Activated CD8-positive, alpha-beta memory T cell treated with anti-CD3 and anti-CD28 coated beads for 1 hour (primary cell): ENCODE measurements at places on chromosomes 2 and 18.

- no peak for DNase-seq
These were observed 226.6 kb downstream of the MEIS1 start for GRCh38 chr2:66661253-66662173.

GRCh38 chr2:110748489-110748867 is 16.1 kb downstream of the ACOXL start:
- DNase-seq = no peak

DNA sequence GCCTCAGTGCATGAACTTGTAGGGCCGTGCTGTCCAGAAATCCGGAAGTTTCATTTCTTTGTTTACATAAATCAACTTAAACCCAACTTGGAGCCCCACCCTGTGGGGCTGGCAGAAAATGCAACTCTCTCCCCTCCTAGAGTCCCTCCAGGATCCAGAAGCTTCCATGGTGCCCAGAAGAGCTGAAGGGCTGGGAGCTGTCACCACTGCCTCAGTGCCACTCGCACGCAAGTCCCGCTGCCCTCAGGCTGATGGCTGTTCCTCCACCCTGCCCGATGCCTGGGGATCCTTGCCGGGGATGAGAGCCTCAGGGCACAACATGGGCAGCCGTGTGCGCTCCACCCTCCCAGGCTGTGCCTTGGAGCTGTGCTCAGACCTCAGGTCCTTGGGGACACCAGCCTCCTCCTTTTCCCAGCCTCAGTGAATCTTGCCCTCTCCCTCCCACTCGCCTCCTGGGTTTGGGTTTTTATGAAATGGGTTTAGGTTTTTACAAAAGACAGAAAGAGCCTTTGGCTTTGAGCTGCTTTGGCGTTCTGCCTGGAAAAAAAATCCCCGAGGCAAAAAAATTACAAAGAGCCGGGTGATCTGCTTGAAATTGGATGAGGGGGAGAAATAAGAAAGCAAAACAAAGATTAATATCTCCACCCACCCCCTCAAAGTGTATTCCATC is 155.2 kb downstream of the TWIST2 start:
- no peak for DNase-seq

- no peak for DNase-seq
These were observed 43.0 kb upstream of the COL5A2 start for GRCh38 chr2:189222468-189223105.

GRCh38 chr2:101699755-101700461 is 2.4 kb downstream of the MAP4K4 start:
- no peak for DNase-seq

GRCh38 chr2:7929281-7929680 is 752.6 kb upstream of the ID2 start:
- DNase-seq = no peak

DNA sequence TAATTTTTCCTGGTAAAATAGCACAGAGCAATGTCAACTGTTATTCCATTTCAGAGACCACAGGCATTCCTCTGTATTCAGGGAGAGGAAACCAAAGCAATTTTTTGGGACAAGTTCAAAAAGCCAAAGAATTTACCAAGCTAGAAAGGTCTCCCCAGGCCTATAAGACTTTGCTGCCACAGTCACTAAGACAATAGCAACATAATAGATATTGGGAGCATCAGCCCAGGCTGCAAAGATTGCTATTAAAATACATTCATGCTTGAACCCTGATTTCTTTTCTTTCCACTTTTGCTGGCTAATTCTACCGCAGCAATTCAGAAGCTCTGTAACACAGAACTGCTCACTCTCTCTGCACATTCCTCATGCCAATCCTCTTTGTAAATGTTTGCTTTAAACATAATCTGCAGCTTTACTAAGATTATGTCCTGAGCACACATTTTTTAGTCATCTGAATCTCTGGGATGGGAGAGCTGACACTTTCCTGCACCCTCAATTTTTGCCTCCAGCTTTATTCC is 76.3 kb downstream of the CLHC1 start:
- no peak for DNase-seq

- DNase-seq = no peak
These were observed 24.2 kb downstream of the GPC1 start for GRCh38 chr2:240459401-240460252.

DNA sequence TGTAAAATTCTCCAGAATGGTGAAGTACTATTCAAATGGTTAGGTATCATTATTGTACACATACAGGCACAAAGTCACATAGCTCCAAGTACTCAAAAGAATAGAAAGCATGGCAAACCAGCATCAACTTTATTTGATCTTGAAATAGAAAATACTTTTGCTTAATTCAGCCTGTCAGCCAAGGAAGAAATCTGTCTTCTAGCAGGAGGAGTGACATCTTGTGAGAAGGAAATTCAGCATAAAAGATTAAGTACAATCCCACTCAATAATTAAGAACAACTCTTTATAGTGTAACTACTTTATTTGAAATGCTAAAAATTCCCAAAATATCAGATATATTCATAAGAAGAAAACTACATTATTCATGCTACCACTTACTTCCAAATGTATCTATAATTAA is 15.8 kb downstream of the DNAJC27 start:
- DNase-seq = no peak

DNA sequence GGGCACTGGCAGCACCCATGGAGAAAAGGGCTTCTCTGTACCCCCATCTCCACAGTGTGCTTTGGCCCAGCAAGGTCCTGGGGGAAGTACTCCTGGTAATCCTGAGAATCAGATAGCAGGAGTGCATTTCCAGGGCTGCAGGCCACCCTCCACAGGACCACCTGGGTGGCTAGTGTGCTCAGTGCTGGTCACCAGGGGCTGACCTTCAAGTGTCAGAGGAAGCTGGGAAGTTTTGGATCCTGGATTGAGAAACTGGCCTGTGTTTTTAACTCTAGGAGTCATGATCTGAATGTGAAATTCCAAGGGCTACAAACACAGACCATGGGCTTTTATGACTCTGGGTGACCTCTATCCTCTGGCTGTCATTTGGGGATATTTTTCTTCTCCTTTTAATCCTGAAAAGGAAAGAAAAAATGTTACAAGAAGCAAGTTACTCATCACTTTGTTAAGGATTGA is 9.3 kb downstream of the RHOB start:
- DNase-seq = no peak

DNA sequence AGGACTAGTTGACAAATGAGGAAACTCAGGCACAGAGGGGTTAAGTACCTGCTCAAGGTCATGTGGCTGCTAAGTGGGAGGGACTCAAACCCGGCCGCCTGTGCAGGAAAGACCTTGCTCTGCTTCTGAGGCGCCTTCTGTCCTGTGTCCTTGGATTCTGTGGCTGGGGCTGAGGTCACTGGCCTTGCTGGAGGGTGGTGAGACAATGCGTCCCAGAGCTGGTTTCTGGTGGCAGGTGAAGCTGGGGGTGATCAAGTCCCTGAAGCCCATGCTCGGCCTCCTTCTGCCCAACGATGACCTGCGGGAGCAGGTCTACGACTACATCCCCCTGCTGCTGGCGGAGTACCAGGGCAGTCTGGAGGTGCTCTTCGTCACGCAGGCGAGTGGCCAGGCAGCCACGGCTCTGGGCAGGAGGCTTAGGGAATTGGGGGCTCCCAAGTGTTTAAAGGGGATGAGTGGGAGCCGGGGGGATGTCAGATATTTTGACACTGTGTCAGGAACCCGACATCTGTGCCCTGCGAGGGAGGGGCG is 16.1 kb downstream of the MROH2A start:
- DNase-seq = no peak

DNA sequence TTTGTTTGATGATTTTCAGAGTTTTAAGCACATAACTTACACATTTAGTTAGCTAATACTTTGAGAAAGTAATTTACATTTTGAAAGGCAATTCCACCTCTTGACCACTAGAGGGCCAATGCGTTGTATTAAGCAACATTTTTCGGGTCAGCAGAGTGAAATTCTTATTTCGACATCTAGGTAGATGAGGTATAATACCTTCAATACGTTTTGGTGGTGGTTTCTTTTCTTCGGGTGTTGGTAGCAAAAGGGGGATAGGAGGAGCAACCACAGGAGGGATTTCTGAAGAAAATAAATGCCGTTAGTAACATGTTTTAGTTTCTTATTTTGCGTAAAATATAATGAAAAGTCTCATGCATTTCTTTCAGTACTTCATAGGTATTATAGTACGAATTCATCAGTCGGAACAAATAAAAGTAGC is 106.3 kb downstream of the TTN start:
- no peak for DNase-seq

DNA sequence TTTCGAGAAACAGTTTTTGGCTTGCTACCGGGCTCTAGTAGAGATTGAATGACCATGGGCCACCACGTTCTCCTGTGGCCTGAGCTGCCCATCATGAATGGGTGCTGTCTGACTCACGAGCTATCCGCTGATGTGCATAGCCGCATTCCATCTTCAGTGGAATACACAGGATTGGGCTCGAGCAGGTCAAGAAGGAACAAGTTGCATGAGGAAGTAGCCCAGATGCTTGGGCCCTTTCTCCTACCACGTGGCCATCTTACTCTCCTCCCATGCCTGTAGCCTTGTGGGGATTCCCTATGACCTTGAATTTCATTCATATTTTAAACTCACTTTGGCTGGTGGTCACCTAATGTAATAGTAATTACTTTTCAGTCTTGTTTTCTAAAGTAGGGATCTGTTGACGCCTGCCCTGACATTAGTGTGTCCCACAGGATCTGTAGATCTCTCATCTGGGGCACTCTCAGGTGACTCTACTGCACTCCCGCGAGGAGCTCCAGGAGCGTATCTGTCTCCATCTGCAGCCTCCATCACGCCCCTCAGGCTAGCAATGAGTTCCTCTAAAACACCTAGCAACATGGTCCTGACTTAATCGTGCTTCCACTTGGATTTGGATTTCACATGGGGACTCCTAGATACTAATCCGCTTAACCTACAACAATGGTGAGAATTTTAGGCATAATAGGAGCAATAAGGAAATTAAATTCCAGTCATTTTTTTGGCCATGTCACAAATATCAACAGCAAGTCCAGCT is 67.8 kb downstream of the PSMG2 start:
- no peak for DNase-seq

DNA sequence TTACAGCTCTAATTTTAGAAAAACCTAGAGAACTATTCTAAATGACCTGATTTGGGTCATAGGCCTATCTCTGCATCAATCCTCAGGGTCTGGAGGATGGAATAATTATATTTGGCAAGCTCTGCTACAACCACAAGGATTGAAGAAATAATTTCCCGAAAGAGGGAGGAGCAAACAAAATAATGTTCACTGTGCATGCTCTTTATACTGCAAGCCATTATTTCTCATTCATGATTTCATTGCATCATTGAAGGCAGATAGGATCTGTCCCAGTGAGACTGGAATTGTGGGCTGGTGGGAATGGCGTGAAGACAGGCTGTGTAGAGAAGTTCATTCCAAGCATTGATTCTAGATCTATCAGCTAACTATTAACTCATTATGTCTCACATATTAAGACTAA is 12.7 kb upstream of the MAPRE2 start:
- DNase-seq = no peak

DNA sequence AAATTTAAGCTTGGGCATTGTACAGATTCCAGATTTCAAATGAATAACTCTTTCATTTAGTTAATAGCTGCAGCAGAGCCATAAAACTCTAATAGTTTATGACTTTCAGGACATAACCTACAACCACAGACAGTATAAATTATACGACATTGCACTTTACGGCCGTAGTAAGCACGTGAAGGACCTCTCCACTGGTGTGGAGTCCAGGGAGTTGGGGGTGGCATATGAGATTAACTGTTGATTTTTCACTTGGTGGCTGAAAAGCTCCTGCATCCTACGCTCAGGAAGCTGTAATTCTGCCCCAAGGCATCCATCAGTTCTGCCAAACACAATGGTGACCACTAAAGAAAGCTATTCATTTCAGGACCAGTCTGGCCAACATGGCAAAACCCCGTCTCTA is 376.2 kb downstream of the SOX11 start:
- no peak for DNase-seq

GRCh38 chr2:211453311-211453887 is 897.0 kb downstream of the CPS1 start:
- no peak for DNase-seq

DNA sequence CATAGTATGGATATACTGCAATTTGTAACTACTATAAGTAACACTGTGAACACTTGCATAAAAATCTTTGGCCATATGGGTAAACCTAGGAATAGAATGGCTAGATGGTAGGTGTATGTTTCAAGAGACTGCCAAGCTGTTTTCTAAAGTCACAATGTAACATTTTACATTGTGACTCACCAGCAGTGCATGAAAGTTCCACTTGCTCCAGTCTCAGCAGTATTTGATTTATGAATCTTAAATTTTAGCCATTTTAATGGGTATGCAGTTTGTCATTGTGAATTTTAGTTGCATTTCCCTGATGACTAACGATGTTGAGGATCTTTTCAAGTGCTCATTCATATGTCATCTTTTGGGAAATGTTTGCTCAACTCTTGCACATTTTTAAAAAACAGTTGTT is 86.1 kb downstream of the FARSB start:
- DNase-seq = no peak

DNA sequence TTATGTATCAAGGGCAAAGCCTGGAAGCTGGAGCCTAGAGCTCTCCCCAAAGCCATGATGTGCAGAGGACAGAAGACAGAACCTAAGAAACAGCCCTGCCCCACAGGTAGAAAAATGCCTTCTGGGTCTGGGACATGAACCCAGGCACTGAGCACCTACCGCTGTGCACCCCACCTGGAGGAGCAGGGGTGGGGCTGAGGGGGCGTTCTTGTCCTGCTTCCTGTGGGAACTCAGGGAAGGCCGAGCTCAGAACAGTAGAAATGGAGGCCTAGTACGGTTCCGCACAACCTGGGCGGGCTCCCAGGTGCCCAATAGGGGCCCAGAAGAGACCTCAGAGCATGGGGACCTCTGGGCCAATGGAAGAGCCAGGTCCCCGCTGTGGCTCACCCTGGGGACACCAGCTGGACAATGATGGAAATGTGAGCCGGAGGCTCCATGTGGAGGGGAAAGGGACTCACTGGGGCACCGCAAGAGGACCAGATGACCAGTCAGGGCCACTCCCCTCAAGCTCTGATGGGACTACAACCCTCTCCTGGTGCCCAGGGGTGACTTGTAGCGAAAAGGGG is 3.2 kb downstream of the CRACDL start:
- DNase-seq = no peak

DNA sequence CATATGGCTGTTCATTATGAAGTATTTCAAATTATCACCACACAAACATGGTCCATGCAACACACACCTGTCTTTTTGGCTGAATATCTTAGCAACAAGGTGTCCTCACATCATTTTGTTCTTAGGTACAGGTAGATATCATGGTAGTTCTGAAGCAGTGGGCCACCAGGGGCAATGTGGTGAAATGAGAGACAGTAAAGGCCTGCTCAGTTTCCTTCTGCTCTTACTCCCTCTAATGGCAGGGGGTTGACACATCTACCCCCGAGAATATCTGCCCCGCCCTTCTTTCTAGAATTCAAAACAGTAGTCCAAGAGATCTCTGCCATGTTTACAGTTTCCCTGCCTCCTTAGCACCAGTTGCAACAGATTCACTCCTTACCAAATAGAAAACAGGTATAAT is 147.0 kb upstream of the KLHL14 start:
- no peak for DNase-seq

DNA sequence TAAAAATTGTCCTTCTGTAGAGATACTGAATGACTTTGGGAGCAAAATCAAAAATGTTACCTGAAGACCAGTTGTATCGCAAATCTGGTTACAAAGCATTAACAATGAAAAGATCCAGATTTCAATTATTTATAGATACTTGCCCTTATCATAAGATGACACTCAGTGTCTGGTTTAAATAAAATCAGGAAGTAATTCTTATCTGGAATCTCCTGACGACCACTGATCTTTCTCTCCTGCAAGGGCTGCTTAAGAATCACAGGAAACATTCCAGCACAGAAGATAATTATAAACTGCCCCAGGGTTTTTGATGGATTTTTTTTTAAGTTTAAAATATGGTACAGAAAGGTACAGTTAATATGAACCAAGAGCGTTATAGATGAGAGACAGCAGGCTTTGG is 205.7 kb downstream of the ALK start:
- no peak for DNase-seq
